ENCODE measurements at places on chromosomes 2 and 18.

- no peak for DNase-seq
Measured at GRCh38 chr18:73101977-73102376, 234.2 kb upstream of the NETO1 start.

DNA sequence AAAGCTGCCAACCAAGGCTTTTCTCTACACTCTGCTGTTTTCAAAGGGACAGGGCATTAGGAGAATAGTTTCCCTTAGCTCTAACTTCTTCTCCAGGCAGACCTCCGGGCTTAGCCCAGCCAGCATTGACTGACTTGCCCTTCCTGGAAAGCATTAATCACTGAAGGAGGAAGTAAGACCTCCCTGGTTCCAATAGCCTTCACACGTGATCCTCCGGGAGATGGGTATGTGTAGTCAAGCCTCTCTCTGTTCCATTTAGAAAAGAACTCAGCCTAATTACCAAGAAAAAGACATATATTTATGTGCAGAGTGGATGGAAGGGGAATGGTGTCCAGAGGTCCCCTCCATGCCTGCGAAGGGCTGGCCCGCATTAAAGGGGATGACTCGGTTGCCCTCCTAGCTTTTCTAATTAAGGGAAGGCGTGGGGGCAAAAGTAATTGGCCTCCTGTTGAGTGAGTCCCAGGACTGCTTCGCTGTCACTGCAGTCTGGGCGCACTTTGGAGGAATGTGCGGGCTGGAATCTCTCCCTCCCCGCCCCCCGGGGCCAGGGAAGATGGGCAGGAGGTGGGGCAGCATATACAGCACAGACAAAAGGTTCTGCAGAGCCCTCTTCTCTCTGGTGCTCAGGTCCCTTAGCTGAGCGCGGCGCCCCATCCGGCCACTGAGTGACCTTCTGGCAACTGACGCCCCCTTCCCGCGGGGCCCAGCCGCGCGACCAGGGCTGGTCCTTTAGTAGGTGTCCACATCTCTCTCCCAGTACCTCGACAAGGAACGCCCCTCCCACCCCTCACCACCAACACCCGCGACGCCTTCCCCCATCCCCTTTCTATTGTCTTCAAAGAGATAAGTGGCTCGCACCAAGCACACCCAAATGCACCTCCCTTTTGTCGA, 686.0 kb downstream of the NRXN1 start:
- no peak for DNase-seq

DNA sequence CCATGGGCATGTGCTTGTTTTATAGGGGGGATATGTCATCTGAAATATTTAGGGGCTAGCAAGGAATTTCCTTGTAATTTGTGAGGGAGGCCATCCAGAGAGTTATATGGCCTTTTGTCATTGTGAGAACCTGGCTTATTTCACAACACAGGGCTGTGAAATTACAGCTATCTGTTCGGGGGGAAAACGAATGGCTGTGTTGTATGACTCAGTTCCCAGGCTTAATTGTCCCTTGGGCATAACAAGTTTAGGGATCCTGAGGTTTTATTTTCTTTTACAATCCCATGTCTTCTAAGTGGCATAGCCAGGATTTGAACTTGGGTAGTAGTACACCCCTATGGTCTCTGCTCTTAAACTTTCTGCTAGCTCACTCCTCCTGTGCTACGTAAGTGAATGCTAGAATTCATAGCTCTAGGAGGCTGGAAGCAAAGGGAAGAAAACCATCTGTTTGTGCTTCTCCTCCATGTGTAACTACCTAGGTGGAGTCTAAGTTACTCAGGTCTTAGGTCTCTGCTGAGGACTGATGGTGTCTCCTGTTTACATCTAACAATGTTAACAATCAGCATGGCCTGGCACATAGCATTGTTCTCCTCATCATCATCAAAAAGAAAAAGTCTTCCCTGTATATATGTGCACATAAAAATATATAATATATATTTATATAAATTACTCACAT, 53.8 kb downstream of the SKA1 start:
- DNase-seq, result no peak

DNA sequence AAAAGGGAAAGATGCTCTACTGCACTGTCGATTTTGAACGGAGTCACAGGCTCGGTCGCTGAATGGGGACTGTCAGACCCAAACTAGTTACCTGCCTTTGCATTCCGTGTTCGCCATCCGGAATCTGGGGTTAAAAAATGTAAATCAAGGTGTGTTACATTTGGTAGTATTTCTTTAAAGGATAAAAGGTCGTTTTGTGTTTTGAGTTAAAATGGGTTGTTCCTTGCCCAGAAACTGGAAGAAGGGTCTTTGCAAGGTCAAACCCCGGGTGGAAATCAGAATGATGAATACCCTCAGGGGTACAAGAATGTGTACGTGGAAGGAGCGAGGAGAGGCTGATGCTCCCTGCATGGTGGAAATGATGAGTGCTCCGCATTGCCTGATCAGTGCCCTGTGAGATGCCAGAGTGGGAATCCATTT, 1.0 kb downstream of the VSNL1 start:
- DNase-seq, result no peak

GRCh38 chr2:103739186-103739585, 977.4 kb downstream of the TMEM182 start:
- no peak for DNase-seq

- no peak for DNase-seq
Measured at GRCh38 chr18:10689236-10690034, 163.6 kb downstream of the NAPG start.

Data from stimulated activated CD8-positive, alpha-beta memory T cell treated with anti-CD3 and anti-CD28 coated beads, Interleukin-7, amount 100 ng/mL, for 1 hour (primary cell).